ENCODE measurements at places on chromosomes 3 and 15. TPM values are rescaled to one million over a fixed set of nuclear protein-coding genes. Genes with fewer than 3 reads are reported as not detected.

Gene PRR20G
- total RNA-seq = not detected

Gene CELF6
- total RNA-seq = 1.3 TPM

Gene PPP1R14D
- total RNA-seq = not detected

- no peaks in the 10 kb centered on the region for H3K27me3 ChIP-seq
- no peak for DNase-seq
Measured at GRCh38 chr3:138089091-138089490, 26.3 kb downstream of the DZIP1L start.
